Endodermal cell (in vitro differentiated cells): ENCODE measurements at places on chromosomes 13 and 19.

- DNase-seq: no peak
These were observed 8.8 kb downstream of the RINL start for GRCh38 chr19:38869160-38869835.

GRCh38 chr13:90055760-90056159, 1291.7 kb upstream of the MIR17HG start:
- DNase-seq: no peak

GRCh38 chr13:98672947-98673613, 79.4 kb downstream of the SLC15A1 start:
- DNase-seq: peak; percentile 87

DNA sequence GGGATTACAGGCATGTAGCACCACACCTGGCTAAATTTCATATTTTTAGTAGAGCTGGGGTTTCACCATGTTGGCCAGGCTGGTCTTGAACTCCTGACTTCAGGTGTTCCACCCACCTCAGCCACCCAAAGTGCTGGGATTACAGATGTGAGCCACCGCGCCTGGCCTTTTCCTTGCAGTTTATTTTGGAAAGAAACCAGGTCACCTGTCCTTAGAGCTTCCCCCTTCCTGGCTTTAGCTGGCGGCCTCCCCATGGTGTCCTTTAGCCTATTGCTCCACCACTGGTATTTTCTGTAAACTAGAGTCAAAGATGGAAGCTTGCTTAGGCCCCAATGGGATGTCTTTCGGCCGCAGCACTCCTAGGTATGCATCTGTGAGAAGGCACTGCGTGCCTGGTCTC, 91.2 kb downstream of the DPF1 start:
- no peak for DNase-seq
